Anterior cingulate cortex (tissue), 58 donors: ENCODE measurements at places on chromosomes 13 and 19.

- no peak for DNase-seq
These were observed 345.8 kb downstream of the TBC1D4 start for GRCh38 chr13:75136151-75136550.

DNA sequence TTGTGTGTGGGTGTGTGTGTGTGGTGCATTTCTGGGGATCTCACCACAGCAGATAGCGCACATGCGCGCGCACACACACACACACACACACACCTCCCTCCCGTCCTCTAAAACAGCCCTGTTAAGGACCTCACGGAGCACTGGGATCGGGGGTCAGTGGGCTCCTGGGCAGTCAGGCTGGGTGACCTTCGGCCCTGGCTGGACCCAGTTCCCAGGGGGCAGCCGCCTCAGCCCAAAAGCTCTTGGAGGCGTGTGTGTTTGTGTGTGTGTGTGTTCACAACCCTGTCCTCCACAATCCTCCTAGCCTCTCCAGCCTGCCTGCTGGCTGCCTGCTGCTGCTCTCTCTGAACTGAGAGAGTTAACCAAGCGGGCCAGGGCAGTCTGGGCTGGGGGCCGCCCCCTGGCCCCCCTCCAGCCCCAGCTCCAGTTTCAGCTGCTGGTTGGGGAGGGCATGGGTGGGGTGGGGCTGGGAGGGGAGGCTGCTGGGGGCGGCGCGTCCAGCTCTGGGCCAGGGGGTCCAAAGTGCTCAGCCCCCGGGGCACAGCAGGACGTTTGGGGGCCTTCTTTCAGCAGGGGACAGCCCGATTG is at the start of gene FXYD1:
FXYD1 (plus strand) TSS at position 520 of the 588 bp plus-strand sequence. CDS start 1,256 bp downstream, outside the sequence.
- no peak for DNase-seq

DNA sequence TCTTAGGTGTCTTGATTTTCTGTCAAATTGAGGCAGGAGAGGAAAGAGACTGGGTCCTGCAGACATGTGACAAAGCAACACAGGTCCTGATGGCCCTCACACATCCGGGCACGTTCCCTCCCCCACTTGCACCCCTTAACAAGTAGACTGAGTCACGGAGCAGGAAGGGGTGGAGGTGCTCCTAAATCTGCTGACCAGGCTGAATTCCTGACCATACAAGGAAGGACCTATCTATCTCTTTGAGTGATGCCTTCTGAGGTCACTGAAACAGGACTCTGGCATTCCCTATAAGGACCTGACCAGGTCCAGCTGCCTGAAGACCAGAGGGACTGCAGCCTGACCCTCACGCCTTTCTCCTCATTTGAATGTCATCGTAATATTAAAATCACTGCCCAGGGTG is 250.3 kb downstream of the COL4A1 start:
- DNase-seq, result no peak

DNA sequence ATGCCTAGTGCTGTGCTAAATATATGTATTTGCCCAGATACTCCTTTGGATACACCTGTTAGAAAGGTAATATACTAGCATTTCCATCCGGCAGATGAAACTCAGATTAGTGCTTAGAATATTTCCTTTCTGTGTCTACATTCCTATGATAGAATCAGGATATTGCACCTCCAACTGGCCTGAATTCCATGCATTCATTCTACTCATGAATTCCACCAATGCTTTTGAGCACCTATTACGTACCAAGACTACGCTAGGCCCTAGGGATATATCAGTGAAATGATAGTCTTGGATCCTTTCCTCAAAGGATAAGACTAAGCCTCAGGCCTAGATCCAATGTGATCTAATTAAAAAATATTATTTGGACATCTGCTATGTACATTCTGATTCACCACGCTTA is 223.8 kb upstream of the SERP2 start:
- no peak for DNase-seq

DNA sequence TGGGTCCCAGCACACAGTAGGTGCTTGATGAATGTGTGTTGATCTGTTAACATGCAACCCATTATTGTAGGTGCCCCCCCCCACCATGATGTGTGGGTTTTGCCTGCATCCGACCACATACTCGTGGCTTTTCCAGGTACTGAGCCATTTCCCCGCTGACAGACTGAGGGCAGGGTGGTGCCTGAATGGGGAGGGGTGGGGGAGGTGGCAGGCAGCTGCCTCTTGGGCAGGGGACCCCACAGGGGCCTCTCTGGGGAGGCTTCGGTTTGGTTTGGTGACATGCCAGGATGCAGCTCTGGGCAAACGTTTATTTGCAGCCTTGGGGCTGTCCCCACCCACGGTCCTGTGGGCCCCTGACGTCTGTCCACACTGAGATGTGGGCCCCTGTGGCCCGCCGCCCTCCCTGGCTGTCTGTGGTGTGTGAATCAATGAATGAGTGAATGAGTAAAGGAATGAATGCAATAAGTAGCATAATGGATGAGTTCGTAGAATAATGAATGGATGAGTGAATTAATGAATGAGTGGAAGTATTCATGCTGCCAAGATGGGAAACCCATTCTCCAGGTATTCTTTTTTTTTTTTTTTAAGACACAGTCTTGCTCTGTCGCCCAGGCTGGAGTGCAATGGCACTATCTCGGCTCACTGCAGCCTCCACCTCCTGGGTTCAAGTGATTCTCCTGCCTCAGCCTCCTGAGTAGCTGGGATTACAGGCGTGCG is 9.0 kb upstream of the JUND start:
- no peak for DNase-seq

DNA sequence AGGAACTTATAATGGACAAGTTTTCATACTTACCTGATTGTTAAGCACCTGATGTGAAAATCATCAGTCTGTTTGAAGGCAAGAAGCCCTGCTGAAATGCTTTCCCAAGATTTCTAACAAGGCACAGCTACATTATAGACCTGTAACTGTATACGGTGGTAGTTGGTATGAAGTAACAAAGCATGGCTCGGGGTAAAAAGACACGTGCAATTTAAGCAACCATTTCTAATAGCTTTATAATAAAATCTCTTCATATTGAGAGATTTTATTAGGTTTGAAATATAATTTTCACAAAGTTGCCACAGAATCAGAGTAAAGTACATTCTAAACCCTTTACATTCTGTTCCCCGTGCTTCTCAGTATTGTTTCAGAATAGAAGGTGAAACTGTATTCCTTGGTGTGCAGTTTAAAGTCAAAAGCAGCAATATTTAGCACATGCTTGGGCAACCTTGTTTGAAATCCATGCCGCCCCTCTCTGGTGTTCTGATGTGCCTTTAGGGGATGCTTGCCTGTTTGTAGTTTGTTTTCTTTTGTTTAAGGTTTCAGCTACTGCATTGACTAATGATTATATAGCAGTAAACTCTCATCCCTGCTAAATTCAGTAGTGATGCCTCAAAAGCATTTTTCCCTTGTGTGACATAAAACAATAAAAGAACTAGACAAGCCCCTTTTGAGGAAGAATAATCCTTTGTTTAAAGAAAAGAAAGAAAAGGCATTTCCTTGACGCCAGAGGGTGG is 125.2 kb upstream of the OBI1 start:
- DNase-seq, result no peak

DNA sequence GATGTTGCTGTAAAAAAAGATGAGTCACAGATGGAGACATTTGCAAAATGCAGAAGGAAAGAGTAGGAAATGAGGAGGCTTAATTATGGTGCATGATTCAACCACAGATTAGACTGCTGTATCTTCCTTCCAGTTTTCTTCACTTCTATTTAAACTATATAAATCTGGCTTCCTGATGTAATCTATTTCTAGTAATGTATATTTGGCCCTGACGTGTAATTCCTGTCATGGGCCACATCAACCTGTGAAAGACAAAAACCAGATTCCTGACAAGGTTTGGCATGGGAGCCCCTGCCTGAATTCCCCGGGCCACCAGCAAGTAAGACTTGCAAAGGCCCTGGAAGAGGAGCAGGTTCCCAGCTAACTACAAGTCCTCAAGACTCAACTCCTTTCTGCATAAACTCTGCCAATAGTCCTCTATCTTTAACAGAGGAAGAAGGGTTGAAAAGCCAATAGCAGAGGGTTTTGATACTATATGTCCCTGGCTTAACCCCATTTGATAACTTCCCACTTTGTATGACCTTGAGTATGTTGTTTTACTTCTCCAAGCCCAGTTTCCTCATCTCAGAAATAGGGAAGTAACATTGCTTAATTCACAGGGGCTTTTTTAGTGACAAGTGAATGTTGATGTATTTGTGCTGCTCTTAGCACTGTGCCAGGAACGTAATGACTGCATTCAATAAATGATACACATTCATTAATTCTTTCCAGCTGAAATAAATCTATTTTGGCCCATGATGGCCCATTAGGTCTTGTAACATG is 172.7 kb downstream of the SPRY2 start:
- DNase-seq, result no peak

- no peak for DNase-seq
These were observed 7.9 kb downstream of the DENND1C start for GRCh38 chr19:6473647-6474046.

GRCh38 chr19:610801-611480 is 21.3 kb downstream of the HCN2 start:
- no peak for DNase-seq

GRCh38 chr19:676007-676338 is 219 bp upstream of the FSTL3 start:
- DNase-seq, result no peak

DNA sequence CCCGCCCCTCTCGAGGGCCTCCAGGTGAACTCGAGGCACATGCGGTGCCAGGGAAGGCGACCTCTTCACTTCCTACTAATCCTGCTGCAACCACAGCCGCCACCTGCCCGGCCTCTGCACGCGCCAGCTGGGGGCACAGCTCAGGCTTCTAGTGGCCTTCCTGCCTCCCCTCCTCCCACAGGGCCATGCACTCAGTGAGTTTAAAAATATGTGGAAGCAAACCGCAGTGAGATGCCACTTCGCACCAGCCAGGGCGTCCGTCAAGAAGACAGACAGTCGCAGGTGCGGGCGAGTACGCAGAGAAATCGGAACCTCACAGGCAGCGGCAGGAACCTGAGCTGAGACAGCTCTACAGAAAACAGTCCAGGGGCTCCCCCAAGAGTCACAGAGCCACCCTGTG is 10.4 kb downstream of the LMNB2 start:
- no peak for DNase-seq

DNA sequence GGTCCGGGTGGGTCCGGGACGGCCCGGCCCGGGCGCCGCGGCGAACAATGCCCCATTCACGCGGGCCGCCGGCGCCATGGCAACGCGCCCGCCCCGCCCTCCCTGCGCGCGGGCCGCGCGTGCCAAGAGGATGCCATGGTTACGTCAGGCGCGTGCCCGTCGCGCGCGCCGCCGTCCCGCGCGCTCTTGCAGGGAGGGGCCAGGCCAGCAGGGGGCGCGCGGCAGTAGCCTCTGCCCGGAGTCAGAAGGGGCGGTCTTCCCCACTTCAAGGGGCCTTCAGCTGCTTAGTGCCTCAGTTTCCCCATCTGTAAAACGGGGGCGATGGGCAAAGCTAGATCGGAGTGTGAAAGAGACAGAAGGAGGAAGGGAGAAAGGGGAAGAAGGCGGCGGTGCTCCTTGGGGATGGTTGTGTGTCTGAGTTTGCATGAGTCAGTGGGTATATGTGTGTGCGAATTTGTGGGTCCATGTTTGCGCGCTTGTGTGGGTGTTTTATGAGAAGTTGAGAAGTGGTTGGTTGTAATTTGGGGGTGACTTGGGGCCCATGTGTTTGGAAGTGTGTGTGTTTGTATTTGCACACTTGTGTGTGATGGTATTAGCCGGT is 11.6 kb upstream of the NFIX start:
- peak; percentile 86 for DNase-seq

DNA sequence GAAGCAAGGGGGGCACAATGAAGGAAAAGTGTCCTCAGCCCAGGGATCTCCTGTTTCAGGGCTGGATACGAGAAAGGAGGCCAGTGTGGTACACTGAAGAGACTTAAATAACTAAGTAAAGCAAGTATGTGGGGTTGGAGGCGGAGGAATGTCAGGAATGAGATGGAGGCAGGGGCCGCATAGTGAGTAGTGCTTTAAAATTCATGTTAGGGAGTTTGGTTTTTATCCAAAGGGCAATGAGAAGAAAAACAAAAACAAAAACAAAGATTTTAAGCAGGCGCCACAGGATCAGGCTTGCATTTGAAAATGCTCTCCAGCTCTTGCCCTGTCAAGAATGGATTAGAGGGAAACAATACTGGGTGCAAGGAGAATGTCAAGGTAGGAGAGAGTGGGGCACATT is 273.4 kb downstream of the DCLK1 start:
- DNase-seq, result no peak

DNA sequence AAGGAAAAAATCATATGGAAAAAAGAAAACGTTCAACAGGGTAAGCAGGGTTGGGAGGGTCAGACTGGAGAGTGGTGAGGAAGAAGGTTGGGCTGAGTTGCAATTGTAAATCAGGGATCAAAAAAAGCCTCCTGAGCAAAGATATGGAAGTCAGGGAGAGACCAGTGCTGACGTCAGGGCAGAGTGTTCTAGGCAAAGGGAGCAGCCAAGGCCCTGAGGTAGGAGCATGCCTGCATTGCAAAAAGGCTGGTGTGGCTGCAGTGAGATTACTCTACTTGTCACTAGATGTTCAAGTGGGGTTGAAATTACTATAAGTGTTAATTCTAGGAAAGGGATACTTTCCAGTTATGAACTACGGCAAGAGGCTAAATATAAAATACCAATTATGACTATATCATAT is 562.0 kb downstream of the MYO16 start:
- no peak for DNase-seq

DNA sequence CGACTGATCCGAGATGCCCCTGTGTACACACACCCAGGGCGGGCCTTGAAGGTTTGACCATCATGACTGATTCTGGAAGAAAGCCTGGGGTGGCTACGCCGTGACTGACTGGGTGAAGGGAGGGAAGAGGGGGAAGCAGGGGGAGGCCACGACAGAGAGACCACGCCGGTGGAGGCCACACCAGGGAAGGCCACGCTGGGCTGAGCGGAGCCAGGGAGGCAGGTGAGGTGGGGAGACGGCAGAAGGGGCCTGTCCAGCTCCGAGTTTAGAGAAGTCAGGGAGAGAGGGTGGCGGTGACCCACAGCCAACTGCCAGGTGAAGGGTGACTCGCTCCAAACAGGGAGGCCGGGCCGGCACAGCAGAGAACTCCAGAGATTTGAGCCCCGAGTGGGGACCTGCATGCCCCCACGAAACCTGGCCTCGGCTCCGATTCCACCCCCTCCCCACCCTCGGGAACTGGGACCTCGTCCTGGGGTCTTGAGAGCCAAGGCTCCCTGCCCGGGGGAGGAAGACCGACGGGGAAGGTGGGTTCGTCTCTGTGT is 102.6 kb downstream of the PTPRS start:
- DNase-seq, result no peak
